ENCODE measurements at places on chromosomes 16 and 17.

- DNase-seq: no peak
These were observed 73.0 kb upstream of the N4BP1 start for GRCh38 chr16:48682971-48683370.

DNA sequence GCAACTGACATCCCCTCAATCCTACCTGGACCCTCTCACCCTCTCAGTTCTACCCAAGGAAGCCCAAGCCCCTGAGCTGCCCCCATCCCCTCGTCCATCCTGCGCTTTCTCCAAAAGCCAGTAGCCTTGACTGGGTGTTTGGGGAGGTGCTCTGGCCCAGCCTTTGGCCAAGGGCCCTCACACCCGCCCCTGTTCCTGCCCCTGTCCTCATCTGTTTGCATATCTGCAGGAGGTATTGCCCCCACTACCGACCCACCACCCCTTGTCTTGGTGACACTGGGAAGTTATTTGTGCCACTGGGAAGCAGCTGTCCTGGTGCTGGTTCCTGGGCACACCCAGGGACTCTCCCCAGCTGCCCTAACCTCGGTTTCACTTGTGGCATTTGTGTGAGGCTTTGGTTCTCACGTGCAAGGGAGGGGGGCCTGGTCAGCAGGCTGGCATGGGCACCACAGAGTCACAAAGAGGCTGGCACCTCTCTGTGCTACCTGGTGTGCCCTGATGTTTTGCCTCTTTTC lies 75.3 kb downstream of the MRC2 start:
- no peak for DNase-seq

- no peak for DNase-seq
These were observed 125.2 kb upstream of the CDC42EP4 start for GRCh38 chr17:73436954-73437353.

DNA sequence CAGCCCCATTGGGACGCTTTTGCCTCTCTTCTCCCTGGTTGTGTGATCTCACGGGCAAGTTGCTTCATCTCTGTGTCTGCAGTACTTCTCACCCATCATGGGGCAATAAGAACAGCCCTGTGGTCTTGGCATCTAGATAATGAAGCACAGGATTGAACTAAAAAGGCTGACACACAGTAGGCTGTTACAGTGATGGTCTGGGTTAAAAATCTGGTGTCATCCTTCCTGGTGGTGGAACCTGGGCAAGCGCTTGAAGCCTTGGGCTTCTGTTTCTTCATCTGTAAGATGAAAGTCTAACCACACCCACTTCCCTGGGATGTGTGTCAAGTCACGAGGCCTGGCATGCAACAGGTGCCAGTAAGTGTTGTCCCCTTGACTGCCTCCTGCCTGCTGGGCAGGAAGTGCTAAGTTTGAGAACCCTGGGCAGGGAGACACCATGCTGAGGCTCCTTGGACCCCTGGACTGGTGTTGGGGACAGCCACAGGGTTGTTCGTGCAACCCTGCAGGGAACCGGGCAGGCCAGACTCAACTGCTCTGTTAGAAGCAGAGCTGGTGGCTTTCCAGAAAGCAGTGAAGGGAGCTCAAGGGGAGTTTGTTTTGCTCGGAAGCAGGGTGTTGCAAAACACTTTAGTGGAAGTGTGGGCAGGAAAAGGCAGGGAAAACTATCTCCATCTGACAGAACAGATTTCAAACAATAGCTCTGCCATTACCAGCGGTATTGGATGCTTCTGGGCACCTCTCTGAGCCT lies 5.9 kb upstream of the MAP2K3 start:
- no peak for DNase-seq

DNA sequence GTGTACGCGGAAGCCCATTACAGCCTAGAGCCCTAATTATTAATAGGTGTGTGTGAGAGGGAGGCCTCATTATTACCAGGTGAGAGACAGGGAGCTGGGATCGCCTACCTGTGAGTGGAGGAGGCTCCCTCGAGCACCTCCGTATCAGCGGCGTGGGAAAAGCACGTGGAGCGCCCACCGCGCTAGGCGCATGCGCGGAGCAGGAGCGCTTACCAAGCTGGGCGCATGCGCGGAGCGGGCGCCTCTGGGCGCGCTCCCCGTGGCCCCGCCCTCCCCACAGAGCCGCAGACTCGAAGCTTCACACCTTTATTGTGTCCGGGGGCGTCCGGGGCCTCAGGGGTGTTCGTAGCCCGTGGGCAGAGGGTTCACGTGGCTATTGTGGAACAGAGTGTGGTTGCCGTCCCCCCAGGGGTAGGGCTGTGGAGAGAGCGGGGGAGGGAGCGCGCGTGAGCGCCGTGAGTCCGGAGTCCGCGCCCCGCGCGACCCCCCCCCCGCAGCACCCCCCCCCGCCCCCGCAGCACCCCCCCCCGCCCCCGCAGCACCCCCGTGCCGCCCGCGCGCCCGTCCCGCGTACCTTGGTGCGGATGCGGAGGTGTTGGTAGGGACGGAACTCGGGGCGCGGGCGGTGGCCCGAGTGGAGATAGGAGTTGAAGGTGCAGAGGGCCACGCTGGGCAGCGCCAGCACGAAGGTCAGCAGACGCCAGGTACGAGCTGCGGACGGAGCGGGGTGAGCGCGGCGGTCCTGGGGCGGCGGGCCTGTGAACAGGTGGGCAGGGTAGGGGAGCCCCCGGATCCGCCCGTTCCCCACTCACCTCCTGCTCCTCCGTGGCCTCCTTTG lies 500 bp downstream of the COX6A2 start:
- no peak for DNase-seq

GRCh38 chr16:51508490-51509212 lies 357.6 kb upstream of the SALL1 start:
- DNase-seq: no peak

DNA sequence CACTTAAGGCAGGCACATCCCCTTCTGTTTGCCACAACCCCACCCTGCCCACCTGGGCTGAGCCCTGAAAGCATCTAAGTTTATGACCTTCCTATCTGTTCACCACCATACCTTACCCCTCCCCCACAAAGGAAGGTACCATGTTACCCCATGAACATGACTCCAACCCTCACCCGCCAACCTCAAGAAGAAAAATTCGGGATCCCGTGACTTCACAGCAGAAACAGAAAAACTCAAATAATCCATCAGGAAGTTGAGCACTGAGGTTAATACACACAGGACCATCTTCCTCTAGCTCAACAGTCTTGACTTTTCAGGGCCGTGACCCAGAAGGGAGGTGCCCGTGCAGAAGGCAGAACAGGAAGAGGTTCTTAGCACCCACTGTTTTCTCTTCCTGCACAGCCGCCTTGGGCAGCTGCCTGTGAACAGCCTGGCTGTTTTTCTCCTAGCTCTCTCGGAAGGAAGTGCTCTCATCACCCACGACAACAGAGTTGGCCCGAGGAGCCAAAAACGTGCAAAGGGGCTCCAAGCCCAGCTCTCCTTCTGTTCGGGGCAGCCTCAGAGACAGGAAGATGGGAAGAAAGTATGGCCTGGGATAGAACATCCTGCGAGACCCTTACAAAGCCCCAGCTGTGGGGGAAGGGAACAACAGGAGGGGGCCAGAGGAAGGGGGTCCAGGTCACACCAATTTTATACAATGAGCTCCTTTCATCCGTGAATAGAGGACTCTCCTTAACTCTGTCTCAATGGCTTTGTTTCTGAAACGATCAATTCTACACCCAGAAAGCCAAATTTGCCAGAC lies 101.1 kb downstream of the XYLT1 start:
- no peak for DNase-seq

DNA sequence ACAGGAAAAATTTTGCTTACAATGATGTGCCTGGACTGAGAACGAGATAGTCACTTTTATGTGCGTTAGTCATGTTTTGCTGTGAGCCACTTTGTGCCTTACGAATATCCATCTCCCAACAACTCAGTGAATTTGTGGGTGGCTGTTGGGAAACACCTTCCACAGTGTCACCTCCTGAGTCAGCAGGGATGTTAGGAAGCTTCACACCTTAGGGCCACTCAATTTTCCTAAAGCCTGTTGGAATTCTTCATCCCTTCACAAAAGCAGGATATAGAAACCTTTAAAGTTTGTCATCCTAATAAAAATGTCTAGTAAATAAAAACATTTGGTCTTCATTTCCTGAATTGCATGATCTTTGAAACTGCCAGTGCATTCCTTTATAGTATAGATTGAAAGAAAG lies 4.3 kb upstream of the KRTAP3-1 start:
- no peak for DNase-seq

- no peak for DNase-seq
These were observed 12.2 kb downstream of the WFIKKN2 start for GRCh38 chr17:50847566-50847965.

- no peak for DNase-seq
These were observed 4.0 kb downstream of the CTC1 start for GRCh38 chr17:8243827-8244226.

- DNase-seq: no peak
These were observed 53.1 kb downstream of the CFDP1 start for GRCh38 chr16:75379911-75380847.

DNA sequence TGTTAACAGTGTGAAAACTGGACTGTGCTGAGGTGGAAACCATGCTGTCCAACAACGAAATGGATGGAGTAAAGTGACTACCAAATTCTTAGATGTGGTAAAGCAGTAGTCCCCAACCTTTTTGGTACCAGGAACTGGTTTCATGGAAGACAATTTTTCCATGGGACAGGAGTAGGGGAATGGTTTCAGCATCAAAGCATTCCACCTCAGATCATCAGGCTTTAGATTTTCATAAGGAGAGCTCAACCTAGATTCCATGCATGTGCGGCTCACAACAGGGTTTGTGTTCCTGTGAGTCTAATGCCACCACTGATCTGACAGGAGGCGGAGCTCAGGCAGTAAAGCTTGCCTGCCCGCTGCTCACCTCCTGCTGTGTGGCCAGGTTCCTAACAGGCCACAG lies 11.5 kb downstream of the SLX4 start:
- no peak for DNase-seq

DNA sequence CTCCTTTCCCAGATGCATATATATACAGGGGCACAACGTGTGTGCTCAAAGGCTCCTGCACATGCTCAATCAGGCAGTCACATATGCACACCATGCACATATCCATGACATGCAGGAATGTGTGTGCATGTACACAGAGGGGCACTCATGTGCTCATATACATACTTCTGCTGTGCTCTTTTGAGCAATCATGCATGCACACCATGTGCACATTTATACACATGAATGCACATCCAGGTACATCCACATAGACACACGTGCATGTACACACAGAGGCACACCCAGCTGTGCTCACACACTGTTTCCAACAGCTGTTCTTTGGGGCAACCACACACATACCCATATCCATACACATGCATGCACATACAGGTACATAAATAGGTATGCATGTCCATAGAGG lies 165.3 kb downstream of the SALL1 start:
- DNase-seq: no peak

DNA sequence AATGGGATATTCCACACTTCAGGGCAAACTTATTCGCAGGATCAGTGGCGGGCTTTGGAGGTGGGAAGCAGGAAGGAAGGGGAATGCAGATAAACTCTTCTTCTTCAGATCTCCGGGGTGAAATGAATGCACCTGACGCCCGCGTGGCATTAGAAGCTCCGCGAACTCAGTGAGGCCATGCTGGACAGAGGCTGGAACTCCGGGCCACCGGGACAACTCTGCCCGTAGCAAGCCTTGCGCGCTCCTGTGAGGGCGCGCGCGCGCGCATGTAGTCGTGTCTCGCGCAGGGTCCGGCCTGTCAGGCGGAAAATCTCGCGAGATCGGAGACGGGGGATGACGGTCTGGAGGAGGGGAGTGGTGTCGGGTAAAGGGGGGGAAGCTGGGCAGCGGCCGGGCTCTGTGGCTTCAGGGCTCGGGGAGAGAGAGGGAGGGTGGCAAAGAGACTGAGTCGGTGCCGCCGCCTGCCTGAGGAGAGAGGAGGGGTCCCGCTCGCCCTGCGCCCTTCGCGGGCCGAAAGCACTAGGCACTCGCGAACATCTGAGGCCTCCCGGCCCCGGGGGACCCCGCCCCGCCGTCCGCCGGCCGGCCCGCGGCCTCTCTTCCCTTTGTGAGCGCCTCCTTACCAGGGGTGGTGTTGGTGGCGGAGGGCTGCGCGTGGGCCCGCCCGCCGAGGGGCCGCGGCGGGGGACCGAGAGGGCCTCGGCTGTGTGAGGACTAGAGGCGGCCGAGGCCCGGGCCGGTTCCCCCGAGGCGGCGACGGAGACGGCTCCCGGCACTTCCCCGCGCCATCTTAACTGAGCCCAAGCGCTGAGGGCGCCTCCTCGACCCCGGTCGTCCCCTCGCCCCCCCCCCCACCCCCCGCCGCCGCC lies at the start of gene TAOK1:
Gene TAOK1, plus strand, starts transcription at position 382 of the 869 bp plus-strand sequence. CDS start 61,186 bp downstream, outside the sequence.
- DNase-seq: peak; percentile 89

- peak; percentile 46 for DNase-seq
These were observed 62.6 kb downstream of the ZFHX3 start for GRCh38 chr16:72985148-72985941.

DNA sequence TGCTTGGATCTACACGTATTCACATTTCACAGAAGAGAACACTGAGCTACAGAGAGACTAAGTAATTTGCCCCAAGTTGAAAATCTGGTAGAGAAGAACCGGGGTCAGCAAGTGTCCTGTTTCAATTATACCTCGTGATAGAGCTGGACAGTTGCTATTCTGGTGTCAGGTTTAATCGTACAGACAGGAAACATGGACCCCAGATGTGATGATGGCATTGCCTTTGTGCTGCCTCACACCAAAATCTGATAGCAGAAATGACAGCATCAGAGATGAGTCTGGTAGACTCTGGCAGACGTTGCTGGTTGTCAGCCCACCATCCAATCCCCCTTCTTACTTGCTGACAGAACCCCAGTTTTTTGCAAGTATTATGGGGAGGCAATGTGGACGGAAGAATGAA lies 112.1 kb upstream of the FOXF1 start:
- DNase-seq: no peak

DNA sequence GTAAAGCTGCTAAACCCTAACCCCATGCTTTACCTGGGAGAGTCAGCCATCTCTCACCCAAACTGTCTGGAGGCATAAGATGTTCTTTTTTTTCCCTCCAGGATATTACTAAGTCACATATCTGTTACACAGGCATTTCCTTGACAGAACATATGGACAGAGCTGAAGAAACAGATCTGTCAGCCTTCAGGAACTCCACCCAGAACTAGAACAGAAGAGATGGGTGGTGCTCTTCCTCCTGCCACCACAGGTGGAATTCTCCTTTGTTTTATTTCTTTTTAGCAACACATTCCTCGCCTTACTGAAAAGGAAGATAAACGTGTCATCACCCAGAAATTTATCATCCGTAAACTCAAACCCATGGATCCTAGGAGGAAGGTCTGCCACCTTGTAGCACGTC lies 8.8 kb downstream of the MYCBPAP start:
- no peak for DNase-seq

Measured in DMS 273 treated with DMSO at 0.1 percent for 48 hours (cell line).